Upper lobe of left lung (tissue), 6 donors: ENCODE measurements at places on chromosomes 1 and 21. TPM values are rescaled to one million over a fixed set of nuclear protein-coding genes. Genes with fewer than 3 reads are reported as not detected.

- H3K27ac ChIP-seq, result no peak overlapping the region
- no peak for DNase-seq
- no peak overlapping the region for H3K4me3 ChIP-seq
Measured at GRCh38 chr1:2633366-2633935, 635 bp upstream of the MMEL1 start.

DNA sequence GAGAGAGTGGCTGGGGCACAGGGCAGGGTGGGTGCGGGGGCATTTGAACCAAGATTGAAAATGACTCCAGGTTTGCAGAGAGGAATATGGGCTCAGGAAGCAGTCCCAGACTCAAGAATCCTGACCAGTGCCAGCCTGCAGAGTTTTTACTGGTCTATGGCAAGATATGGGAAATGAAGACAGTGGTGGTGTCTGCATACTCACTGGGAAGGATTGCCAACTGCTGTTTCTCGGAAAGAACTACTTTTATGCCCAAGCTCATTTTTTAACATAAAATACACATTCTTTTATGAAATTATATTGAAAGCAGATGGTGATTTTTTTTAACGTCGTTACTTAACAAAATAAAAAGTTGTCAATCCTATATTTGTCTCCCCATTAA lies 401.8 kb downstream of the CAMTA1 start:
- no peaks in the 10 kb centered on the region for H3K27me3 ChIP-seq
- no peaks in the 10 kb centered on the region for H3K36me3 ChIP-seq
- H3K4me1 ChIP-seq, result no peaks in the 10 kb centered on the region
- H3K4me3 ChIP-seq, result no peak overlapping the region
- H3K27ac ChIP-seq, result no peak overlapping the region

DNA sequence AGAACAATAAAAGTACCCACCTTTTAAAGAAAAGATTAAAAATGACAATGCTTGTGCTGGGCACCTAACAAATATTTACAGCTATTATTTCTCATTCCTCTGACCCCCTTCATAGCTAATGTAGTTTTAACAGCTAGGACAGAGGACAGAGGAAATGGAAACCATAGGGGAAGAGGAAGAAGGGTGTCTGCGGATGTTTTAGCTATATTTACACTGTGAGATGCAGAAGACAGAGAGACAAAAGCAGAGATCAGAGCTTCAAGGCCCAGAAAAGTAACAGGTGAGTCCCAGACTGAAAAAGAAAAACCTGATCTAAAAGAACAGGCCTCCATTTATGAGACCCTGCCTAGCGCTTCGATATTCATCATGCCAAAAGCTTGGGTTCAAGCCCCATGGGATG lies 72.0 kb downstream of the ZNF281 start:
- H3K27ac ChIP-seq, result no peak overlapping the region
- H3K36me3 ChIP-seq, result no peaks in the 10 kb centered on the region
- DNase-seq, result no peak
- no peaks in the 10 kb centered on the region for H3K4me1 ChIP-seq

BNIPL gene
- total RNA-seq, result 2.3 TPM

RPS27 gene
- 551 TPM for total RNA-seq

HSD3B2 gene
- total RNA-seq, result not detected

KRTAP10-11 gene
- total RNA-seq, result not detected

WDR4 gene
- total RNA-seq, result 18.9 TPM

SPRR2E gene
- total RNA-seq, result not detected

BMP8B gene
- 2.2 TPM for total RNA-seq

ANKRD34A gene
- total RNA-seq, result 2.1 TPM
